ENCODE measurements at places on chromosomes 1 and 21. TPM values are rescaled to one million over a fixed set of nuclear protein-coding genes. Genes with fewer than 3 reads are reported as not detected.

- peak; percentile 81 for DNase-seq
- peaks cover 15% of the 10 kb centered on the region for H3K36me3 ChIP-seq
- H3K4me3 ChIP-seq: peak within 1 kb of the TSS; percentile 99
- peaks cover 25% of the 10 kb centered on the region for H3K4me1 ChIP-seq
- no peaks in the 10 kb centered on the region for H3K27me3 ChIP-seq
Observed at GRCh38 chr1:19485362-19486187, at the start of gene CAPZB. Gene CAPZB (minus strand): TSS chr1:19485539. CDS start chr1:19485438, 101 bp downstream.

GRCh38 chr1:164912290-164912689 lies 353.3 kb downstream of the PBX1 start:
- H3K27ac ChIP-seq: no peak overlapping the region
- H3K36me3 ChIP-seq: no peaks in the 10 kb centered on the region
- no peak for DNase-seq
- H3K27me3 ChIP-seq: no peaks in the 10 kb centered on the region

GRCh38 chr1:41792485-41792770 lies 126.3 kb downstream of the HIVEP3 start:
- H3K4me1 ChIP-seq: no peaks in the 10 kb centered on the region
- no peak for DNase-seq
- peaks cover 4% of the 10 kb centered on the region for H3K27me3 ChIP-seq

DNA sequence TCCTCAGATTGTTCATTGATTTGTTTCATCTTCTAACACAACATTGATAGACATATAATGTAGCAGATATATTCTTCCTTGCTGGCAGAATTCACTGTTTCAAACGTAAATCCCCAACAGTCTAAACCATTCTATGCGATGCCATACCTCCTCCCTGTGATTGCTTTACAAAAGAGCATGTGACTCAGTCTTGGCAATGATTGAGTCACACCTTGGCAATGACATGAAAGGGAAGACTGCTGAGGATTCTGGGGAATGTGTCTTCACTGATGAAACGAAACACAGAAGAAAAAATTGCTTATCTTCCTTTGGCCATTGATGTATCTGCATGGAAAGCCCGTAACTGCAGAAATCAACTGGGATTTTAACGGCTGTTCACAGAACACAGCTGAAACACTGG lies 409.6 kb upstream of the ZRANB2 start:
- no peaks in the 10 kb centered on the region for H3K36me3 ChIP-seq
- H3K27ac ChIP-seq: no peak overlapping the region
- no peak overlapping the region for H3K4me3 ChIP-seq
- peaks cover 2% of the 10 kb centered on the region for H3K4me1 ChIP-seq
- DNase-seq: peak; percentile 63

- H3K36me3 ChIP-seq: no peaks in the 10 kb centered on the region
- no peak for DNase-seq
- no peaks in the 10 kb centered on the region for H3K27me3 ChIP-seq
- H3K4me1 ChIP-seq: no peaks in the 10 kb centered on the region
Observed at GRCh38 chr1:29842130-29842529, 605.8 kb downstream of the PTPRU start.

- H3K4me3 ChIP-seq: no peak overlapping the region
- no peaks in the 10 kb centered on the region for H3K4me1 ChIP-seq
- no peak for DNase-seq
- no peak overlapping the region for H3K27ac ChIP-seq
Observed at GRCh38 chr1:205554026-205554811, 49.8 kb downstream of the CDK18 start.

GRCh38 chr1:203555076-203555475 lies 61.1 kb downstream of the OPTC start:
- no peaks in the 10 kb centered on the region for H3K36me3 ChIP-seq
- peaks cover 33% of the 10 kb centered on the region for H3K4me1 ChIP-seq
- no peaks in the 10 kb centered on the region for H3K27me3 ChIP-seq
- DNase-seq: no peak
- H3K27ac ChIP-seq: peak overlapping the region; percentile 91
- H3K4me3 ChIP-seq: no peak overlapping the region

- H3K27me3 ChIP-seq: no peaks in the 10 kb centered on the region
- H3K27ac ChIP-seq: no peak overlapping the region
- no peak for DNase-seq
- no peaks in the 10 kb centered on the region for H3K4me1 ChIP-seq
Observed at GRCh38 chr1:174200746-174201145, 41.4 kb downstream of the RABGAP1L start.

DNA sequence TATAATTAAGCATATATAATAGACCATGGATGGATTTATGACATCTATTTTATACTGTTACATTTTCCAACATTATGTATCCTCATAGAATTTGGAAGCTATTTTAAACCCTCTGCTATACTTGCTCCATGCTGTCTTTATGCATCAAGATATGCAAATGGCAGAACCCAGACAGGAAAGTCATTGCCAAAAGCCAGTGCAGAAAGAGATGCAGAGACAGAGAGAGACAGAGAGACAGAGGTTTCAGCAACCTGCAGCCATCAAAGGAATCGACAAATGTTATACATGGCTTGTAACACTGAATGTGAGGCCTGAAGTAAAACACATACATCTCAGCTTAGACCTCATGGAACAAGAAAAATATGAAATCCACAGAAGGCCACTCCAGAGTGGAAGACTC lies 7.5 kb upstream of the PTPRC start:
- no peaks in the 10 kb centered on the region for H3K36me3 ChIP-seq
- no peaks in the 10 kb centered on the region for H3K4me1 ChIP-seq
- H3K4me3 ChIP-seq: no peak overlapping the region
- no peaks in the 10 kb centered on the region for H3K27me3 ChIP-seq
- no peak overlapping the region for H3K27ac ChIP-seq

DNA sequence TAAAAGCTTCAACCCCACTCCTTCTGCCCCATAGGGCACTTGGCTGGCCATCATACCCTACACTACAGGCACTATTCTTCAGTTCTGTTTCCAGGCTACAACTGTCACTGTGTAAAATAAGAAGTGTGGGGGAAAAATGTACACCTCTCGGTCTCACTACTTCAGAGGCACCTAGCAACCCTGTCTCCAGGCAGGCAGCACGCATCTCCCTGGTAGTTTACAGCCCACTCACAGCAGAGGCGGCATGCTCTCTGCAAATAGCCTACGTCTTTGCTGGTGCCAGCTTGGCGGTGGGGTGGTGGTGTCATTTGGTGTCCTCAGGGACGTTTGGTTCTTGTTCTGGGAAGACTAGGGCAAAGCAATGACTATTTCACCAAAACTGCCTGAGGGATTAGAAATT lies 48.2 kb upstream of the BTG3 start:
- DNase-seq: no peak
- no peaks in the 10 kb centered on the region for H3K36me3 ChIP-seq
- H3K4me3 ChIP-seq: no peak overlapping the region
- H3K4me1 ChIP-seq: no peaks in the 10 kb centered on the region

DNA sequence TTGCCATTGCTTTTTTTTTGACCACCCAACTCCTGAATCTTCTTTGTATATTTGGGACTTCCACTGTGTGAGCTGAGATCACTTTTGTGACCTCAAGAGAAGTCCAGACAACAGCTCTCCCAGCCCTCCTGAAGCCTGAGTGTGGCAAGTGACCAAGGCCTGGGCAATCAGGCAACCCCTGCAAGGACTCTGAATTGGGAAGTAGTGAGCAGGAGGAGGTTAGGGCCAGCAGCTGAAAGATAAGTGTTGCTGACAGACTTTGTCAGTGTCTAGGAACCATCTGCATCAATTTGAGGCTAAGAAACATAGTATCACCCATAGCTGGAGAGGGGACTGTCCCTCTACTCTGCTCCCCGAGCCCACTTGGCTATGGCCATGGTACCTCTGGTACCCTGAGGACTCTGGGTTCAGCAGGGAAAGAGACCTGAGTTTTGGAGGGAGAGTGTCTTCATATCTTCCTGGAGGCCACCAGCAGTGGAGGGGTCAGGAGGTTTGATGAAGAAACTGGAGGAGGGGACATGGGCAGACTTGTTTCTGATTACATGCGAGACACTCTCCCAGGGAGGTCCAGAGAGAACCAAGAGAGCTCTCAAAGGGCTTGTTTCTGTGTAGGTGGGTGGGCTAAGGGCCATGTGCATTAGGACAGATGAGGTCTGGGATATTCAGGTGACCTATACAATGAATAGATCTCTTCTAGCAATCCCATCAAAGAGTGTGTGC lies 147.0 kb upstream of the DNAH14 start:
- no peak for DNase-seq
- no peaks in the 10 kb centered on the region for H3K36me3 ChIP-seq
- no peak overlapping the region for H3K4me3 ChIP-seq
- peaks cover 1% of the 10 kb centered on the region for H3K4me1 ChIP-seq
- H3K27ac ChIP-seq: no peak overlapping the region

GRCh38 chr1:52368383-52369172 lies 2.6 kb upstream of the CC2D1B start:
- H3K4me3 ChIP-seq: peak overlapping the region; percentile 49
- H3K4me1 ChIP-seq: peaks cover 7% of the 10 kb centered on the region
- H3K27ac ChIP-seq: no peak overlapping the region
- H3K27me3 ChIP-seq: no peaks in the 10 kb centered on the region
- peak; percentile 32 for DNase-seq

DNA sequence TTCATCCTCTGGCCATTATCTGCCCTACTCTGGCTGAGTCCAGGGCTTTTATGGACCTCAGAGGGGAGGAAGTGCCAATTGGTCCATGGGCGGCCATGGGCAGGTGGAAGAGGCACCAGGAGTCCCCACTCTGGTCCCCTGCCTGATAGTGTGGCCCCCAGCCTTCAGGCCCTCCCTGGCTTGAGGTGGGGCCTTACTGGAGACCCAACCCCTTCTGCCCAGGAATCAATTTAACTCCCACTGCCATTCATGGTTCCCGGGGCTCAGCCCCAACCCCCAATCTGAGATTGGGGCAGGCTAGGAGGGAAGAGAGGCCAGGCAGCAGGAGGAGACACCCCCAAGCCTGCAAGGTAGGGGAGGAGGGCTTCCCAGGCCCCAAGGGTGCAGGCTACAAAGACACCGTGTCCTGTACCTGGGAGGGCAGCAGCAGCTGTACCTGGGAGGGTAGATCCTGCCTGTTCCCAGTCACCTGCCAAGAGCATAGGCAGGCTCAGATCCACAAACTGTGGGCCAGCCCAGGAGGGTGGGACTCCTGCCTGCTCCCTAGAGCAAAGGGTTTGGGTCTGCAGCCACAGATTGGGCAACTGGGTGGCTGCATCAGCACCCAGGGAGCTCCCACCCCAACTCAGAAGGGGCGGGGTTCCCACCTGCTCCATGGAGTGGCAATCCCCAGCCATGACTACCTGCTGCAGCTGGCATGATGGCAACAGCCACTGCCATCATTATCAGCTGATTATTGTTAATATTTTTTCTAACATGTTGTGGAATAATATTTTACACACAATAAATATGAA lies 1044.1 kb upstream of the B3GALT2 start:
- no peak for DNase-seq
- H3K27ac ChIP-seq: no peak overlapping the region
- peaks cover 2% of the 10 kb centered on the region for H3K4me1 ChIP-seq
- H3K4me3 ChIP-seq: no peak overlapping the region
- no peaks in the 10 kb centered on the region for H3K36me3 ChIP-seq

GRCh38 chr21:44425307-44425894 lies 29.9 kb upstream of the LRRC3 start:
- no peaks in the 10 kb centered on the region for H3K4me1 ChIP-seq
- no peak overlapping the region for H3K27ac ChIP-seq
- DNase-seq: no peak

- 0 out of 2 replicates have a peak, but pooled peaks cover 1% of the 10 kb centered on the region for H3K27me3 ChIP-seq
- no peaks in the 10 kb centered on the region for H3K4me1 ChIP-seq
- no peak overlapping the region for H3K27ac ChIP-seq
- H3K4me3 ChIP-seq: no peak overlapping the region
Observed at GRCh38 chr1:167099851-167100250, 6.0 kb downstream of the STYXL2 start.

GRCh38 chr1:64703600-64703999 lies 41.3 kb upstream of the RAVER2 start:
- DNase-seq: no peak
- no peak overlapping the region for H3K27ac ChIP-seq
- no peaks in the 10 kb centered on the region for H3K4me1 ChIP-seq
- no peaks in the 10 kb centered on the region for H3K36me3 ChIP-seq

DNA sequence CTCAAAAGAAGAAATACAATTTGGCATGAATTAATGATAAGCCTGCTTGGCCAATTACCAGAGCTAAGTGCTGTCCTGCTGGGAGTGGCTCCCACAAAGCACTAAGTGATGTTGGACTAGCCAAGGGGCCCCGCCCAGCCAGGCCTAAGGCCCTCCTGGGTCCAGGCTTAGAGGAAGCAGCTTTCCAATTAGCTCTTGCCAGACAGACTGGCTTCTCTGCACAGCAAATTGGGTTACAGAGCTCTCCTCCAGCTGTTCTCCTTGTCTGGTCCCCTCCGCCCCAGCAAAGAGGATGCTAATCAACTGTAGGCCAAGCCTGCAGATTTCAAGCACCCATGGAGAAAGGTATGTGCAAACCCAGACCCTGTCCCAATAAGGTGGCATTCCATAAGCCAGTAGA lies 151.9 kb downstream of the DMRTA2 start:
- no peak overlapping the region for H3K27ac ChIP-seq
- H3K36me3 ChIP-seq: no peaks in the 10 kb centered on the region
- no peak overlapping the region for H3K4me3 ChIP-seq

DNA sequence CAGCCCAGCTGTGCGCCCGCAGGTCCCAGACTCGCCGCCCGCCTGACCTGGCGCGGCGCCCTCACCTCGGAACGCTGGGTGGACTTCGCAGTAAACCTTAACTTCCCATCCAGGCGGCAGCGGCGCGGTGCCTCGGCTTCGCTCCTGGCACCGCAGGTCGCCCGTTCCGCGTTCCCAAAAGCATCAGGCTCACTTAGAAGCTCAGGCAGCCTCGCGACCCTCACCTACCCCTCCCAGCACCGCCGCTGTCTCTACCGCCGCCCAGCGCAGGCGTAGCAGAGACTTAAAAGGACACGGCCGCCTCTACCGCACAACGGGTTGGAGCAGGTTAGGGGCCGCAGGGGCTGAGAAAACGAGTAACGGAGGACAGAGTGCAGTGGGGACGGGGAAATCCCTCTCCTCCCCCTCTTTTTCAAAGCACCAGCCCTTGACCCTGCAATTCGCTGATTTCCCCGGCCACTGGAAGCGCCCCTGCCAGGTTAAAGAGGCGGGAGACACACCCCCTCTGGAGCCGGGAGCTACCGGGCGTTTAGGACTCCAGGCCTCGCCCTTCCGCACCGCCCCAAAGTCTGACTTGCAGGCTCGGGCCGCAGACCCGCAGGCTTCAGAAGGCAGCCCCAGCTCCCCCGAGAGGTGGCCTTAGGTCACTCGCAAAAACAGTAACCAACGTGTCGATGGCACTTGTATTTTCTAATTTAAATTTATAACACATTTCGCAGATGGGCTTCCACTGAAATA lies 328.5 kb downstream of the FAM72C start:
- no peak overlapping the region for H3K27ac ChIP-seq
- H3K4me1 ChIP-seq: no peaks in the 10 kb centered on the region
- no peak for DNase-seq

The OR10Z1 gene
- total RNA-seq: not detected

The C1orf87 gene
- not detected for total RNA-seq

The PLK3 gene
- 15.3 TPM for total RNA-seq

The FNDC5 gene
- total RNA-seq: 1.7 TPM

The LRP8 gene
- total RNA-seq: 11.1 TPM

The GBP5 gene
- total RNA-seq: not detected

The LAMB3 gene
- 0.72 TPM for total RNA-seq

The LCE1A gene
- total RNA-seq: not detected

The HRNR gene
- not detected for total RNA-seq
